Foreskin keratinocyte (primary cell): ENCODE measurements at places on chromosomes 6 and 20.

DNA sequence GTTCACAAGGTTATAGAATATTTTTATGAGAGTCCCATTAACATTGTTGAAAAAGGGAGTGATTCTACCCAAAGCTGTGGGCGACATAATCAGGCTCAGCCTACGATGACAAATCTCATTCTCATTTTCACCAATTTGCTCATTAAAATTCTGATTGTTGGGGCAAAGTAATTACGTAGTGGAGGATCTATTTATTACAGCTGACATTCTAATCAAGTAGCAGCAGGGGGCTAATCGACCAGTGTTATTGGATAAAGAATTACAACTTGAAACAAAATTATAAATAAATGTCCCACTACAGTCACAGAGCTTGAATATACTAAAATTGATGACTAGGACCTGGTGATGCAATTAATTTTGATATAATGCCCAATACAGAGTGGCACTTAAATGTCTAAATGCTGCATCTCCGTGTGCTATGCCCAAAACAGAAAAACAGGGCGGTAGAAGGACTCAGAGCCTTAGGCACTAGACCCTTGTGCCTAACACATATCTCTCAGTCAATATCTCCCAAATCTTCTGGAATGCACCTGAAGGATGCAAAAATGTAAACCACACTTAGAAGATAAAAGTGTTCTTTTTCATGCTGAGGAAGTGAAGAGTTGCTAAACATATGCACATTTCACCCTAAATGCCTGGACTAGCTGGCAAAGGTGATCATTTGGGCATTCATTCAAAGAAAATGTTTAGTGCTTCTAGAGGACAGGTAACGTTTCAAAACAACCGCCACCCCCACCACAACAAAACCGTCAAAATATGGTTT, 88.3 kb downstream of the CD24 start:
- DNase-seq, result no peak

- DNase-seq, result no peak
Measured at GRCh38 chr6:81304466-81304865, 448.0 kb downstream of the TENT5A start.

- no peak for DNase-seq
Measured at GRCh38 chr6:169230946-169231789, 22.5 kb downstream of the THBS2 start.

GRCh38 chr6:43724914-43725642, 37.5 kb upstream of the MRPS18A start:
- peak; percentile 75 for DNase-seq

DNA sequence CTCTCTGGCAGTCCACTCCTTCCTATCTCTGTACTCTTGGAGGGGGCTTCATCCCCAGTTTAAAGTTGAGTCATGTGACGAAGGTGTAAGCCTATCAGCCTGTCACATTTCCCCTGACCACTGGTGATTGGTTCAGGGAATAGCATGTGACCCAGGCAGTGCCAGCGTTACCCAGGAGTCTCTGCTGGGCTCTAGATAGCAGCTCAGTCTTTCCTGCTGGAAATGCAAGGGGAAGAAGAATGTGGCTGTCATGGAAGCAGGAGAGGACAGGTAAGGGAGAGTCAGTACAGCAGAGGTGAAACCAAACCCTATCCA, 35.6 kb upstream of the NFATC2 start:
- no peak for DNase-seq

DNA sequence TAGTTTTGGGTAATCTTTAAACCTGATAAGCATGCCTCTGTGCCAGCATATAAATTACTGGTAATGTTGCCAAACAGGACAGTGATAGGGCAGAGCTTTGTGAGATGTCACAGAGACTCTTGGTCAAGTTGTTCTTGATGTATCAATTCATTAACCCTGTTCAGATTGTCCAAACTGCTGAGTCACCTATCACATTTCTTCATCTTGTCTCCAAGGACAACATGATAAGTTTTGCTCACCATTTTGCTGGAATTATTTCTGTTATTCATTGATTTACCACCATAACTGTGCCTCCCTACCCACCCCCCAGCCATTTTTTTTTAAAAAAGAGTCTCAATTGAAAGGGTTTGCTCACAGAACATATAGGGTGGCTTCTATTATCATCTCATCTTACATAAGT, 19.5 kb upstream of the GMNN start:
- DNase-seq, result no peak

DNA sequence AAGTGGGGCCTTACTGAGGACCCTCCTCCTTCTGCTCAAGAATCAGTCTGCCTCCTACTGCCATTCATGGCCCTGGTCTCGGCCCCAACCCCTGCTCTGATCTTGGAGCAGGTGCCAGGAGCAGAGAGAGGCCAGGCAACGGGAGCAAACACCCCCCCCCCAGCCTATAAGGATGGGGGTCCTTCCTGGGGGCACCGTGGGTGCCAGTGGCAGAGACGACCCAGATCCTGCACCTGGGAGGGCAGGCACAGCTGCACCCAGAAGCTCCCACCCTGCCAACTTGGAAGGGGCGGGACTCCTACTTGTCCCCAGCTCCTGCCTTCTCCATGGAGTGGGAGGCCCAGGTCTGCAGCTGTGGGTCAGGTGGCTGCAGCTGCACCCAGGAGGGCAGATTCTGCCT, 183.2 kb downstream of the EYA4 start:
- DNase-seq, result no peak

GRCh38 chr6:83615025-83615999, 93.6 kb downstream of the SNAP91 start:
- no peak for DNase-seq
